ENCODE measurements at places on chromosomes 7 and 10. TPM values are rescaled to one million over a fixed set of nuclear protein-coding genes. Genes with fewer than 3 reads are reported as not detected.

The ACSM6 gene
- not detected for total RNA-seq

The KLHL7 gene
- 31.7 TPM for total RNA-seq

The NUTM2E gene
- 0.41 TPM for total RNA-seq

The FOXP2 gene
- 25.8 TPM for total RNA-seq

The NRP1 gene
- 172 TPM for total RNA-seq

The HMX3 gene
- total RNA-seq = not detected

The PTCD1 gene
- total RNA-seq = 6.8 TPM

The RAPGEF5 gene
- total RNA-seq = 83.7 TPM

The PPP1R9A gene
- 156 TPM for total RNA-seq

The PTF1A gene
- not detected for total RNA-seq

The ELFN1 gene
- total RNA-seq = 4.3 TPM

GRCh38 chr10:123637326-123637880, 28.8 kb upstream of the GPR26 start:
- DNase-seq = no peak

DNA sequence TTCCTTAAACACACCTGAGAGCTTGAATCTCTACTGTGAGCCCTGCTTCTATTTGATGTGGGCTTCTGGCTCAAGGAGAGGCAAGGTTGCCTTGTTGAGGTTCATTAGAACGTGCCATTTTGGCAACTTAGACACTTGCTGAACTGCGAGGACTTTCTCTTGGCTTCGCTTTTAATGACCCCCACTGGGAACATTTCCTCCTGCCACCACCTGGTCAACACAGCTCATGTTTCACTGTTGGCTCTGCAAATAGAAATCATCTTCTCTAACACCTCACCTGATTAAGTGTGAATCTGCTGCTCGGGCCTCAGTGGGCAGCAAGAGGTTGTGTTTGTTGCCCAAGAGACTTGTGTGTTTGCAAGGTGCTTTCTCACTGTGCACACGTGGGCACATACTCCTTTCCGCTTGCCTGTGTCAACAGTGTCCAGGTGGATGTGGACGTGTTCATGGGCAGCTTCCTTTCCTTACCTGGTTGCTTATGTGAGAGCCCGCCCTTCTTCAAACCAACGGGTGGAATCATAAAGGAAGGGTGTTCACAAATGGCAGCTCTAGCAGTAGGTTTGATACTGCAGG, 147.0 kb downstream of the NRP1 start:
- DNase-seq = no peak

- DNase-seq = no peak
Observed at GRCh38 chr10:96125142-96125515, 5.0 kb upstream of the ZNF518A start.

- DNase-seq = no peak
Observed at GRCh38 chr10:13873196-13873595, 286.4 kb downstream of the PRPF18 start.

GRCh38 chr7:69786730-69787395, 188.6 kb downstream of the AUTS2 start:
- no peak for DNase-seq

DNA sequence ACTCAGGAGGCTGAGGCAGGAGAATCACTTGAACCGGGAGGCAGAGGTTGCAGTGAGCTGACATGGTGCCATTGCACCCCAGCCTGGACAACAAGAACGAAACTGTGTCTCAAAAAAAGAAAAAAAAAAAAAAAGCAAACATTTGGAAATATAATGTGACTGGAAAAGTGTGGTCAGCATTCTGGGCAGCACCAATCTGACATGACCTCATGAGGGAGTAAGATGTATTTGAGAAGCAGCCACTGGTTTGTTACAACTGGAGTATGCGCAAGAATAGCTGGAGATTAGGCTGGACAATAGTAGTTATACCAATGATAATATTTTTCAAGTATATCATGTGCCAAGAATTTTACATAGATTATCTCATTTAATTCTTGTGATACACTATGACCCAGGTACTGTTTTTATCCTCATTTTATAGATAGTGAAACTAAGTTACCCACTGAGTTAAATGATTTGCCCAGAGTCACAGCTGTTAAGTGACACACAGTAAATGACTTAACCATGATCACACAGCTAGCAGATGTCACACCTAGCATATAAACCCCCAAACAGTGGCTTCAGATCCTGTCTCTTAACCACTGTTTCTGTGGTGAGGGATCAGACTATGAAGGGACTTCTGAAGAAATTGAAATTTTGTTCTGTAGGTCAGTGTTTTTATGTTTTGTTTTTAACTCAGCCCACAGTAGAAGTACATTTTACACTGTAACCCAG, 11.1 kb downstream of the MCU start:
- no peak for DNase-seq

DNA sequence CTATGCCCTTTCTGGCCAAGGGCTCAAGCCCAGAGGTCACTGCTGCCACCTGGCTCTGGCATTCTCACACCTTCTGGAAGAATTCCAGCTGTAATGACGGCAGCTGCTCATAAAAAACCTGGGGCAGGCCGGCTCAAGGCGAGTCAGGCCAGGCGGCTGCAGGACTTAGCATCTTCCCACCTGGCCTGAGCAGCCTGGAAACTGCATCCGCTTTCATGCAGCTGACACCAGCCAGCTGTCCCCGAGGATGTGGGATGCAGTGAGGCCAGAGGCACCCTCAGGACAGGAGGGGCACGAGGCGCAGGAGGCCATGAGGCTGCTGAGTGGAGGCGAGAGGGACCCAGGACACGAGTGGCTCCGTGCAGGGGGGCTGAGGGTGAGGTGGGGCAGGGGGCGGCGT, 47.5 kb upstream of the ADGRA1 start:
- DNase-seq = peak; percentile 11

DNA sequence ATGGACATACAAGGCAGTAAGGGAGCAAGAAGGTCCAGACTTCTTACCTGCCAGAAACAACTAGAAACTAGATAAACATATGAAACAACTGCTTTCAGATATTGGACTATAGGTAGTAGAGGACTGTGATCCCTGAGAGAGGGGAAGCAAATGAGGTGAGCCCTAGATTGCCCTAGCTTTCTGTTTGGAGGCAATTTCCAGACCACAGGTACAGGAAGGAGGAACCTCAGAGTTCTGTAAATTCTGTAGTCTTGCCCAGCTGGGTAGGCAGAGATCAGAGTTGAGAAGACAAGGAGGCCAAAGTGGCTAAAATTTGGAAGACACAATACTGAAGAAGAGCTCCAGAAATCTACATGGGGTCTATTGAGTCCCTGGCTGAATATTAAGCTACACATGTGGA, 21.0 kb downstream of the CDK6 start:
- DNase-seq = no peak

DNA sequence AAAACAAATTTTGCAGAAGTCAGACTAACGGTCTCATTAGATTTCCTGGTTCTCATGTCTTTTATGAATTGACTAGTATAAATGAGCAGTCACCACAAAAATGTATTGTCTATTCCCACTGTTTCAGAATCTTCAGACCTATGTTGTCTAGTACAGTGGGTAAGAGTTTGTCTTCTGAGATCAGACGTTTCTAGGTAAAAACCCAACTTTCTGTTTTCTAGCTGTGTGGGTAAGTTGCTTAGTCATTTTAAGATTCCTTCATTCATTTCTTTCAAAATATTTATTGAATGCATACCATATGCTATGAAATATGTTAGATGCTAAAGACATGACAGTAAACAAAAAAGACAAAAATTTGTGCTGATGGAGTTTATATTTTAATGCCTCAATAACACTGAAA, 156.3 kb downstream of the POLR1F start:
- no peak for DNase-seq

- no peak for DNase-seq
Observed at GRCh38 chr7:29084832-29085231, 61.5 kb downstream of the CPVL start.
